ENCODE measurements at places on chromosomes 6 and 20.

- no peak for DNase-seq
Observed at GRCh38 chr6:82176616-82177015, 70.9 kb downstream of the IBTK start.

GRCh38 chr6:138240476-138241245 is 22.4 kb upstream of the PBOV1 start:
- DNase-seq: no peak

DNA sequence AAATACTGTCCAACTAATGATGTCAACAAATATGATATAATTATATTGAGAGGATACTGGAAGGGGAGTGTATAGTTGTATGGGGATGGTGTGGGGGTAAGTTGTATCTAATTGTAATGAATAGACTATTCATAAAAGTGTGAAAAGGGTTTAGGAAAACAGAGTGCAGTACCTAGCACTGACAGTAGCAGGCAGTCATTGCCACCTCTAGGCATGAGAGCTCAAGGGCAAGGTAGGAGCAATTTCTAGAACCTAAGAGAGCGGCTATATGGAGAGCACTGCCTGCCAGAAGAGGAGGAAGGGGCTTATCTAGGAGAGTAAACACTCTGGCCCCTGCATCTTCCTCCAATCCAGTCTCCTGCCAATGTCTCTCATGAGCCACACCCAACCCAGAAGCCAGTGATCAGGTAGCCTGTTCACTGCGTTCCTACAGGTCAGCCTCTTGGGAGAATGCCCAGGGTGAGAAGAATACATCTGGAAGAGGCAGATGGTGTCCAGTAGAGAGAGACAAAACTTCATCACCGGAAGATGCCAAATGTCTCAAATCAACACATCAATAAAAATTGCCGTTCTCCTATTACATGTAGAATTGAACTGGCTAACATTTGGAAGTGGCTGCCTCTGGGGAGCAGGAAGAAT is 200.0 kb downstream of the LY86 start:
- DNase-seq: no peak

DNA sequence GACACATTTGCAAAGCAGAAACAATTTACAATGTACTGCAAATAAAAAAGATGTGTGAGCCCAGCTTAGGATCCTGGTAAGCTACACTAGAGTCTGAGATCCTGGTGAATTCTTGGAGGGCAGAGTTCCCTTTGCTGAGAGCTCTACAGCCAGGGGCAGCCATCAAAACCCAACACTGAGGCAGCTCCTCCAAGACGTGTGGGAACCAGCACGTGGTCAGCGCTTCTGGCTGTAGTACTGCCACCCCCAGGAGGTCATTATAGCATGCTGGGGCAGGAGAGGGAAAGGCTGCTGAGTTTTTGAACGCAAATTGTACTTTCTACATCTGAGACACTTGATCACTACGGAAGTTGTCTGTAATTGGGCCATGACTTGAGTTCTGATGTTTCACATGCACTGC is 131.5 kb downstream of the INSM1 start:
- DNase-seq: no peak

- no peak for DNase-seq
Observed at GRCh38 chr6:101462576-101462975, 69.1 kb downstream of the GRIK2 start.

DNA sequence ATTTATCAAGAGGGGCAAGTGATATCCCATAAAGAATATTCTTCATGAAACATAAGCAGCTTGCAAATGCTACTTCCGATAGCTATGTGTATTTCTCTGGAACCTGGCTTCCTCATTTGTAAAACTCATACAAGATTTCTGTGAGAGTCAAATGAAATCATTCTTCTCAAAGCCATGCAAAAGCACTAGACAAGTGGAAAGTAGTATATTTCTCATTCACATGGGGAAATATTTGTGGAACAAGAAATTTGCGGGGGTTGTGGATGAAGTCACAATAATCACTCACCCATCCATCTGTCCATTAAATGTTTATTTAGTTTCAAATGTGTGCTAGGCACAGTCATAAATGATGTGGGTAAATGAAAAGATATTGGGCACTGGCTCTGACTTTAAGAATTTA is 150.5 kb downstream of the IPCEF1 start:
- DNase-seq: no peak

DNA sequence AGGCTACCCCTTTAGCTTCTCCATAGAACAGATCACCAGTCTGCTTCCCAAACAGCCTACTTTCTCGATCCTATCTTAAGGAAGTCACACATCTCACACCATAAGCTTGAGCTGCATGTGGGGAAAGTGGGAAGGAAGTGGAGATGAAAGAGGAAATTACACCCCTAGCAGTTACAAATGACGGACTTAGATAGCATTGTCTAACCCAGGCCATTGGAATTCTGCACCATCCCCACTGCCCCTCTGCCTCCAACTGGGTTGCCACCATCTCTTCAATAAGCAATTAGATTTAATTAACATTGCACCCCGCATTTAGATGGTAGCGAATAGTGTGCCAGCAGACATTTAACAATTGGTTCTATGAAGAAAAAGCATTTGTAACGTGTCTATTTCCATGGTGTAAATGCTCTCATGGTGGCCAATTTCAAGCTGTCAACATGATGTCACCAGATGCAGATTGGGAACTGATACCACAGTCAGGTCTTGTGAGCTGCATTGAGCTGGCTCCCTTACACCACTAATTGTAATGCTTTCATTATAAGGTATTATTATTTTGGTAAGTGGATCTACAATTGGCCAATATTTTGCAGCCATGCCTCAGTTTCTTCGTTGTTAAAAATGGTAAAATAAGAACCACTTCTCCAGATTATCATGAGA is 124.7 kb downstream of the CD24 start:
- DNase-seq: no peak
